Muscle of back (tissue), 13 donors: ENCODE measurements at places on chromosomes 5 and 9. TPM values are rescaled to one million over a fixed set of nuclear protein-coding genes. Genes with fewer than 3 reads are reported as not detected.
A peak's percentile ranks its signal among the peaks of the same experiment; 100 is the strongest.

DNA sequence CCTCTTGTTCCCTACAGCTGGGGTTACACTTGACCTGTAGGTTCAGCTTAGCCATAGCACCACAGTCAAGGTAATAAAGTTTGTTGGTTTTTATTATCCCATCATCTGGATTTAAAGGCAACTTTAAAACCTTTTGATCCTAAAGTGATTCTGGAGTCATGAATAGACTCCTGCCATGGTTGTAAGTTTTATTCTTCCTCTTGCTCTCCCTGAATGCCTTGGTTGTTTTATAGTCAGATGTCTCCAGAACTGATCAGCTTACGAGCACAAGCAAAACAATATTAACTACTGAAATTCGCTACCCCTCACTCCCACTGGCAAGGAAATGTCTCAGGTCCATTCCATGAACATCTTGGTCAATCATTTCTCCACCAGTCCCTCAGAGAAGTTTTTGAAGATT is 1328.6 kb downstream of the PTPRD start:
- no peak for DNase-seq

TAF11L10 gene
- polyA plus RNA-seq: not detected

ZNG1E gene
- polyA plus RNA-seq: 37.4 TPM

DNA sequence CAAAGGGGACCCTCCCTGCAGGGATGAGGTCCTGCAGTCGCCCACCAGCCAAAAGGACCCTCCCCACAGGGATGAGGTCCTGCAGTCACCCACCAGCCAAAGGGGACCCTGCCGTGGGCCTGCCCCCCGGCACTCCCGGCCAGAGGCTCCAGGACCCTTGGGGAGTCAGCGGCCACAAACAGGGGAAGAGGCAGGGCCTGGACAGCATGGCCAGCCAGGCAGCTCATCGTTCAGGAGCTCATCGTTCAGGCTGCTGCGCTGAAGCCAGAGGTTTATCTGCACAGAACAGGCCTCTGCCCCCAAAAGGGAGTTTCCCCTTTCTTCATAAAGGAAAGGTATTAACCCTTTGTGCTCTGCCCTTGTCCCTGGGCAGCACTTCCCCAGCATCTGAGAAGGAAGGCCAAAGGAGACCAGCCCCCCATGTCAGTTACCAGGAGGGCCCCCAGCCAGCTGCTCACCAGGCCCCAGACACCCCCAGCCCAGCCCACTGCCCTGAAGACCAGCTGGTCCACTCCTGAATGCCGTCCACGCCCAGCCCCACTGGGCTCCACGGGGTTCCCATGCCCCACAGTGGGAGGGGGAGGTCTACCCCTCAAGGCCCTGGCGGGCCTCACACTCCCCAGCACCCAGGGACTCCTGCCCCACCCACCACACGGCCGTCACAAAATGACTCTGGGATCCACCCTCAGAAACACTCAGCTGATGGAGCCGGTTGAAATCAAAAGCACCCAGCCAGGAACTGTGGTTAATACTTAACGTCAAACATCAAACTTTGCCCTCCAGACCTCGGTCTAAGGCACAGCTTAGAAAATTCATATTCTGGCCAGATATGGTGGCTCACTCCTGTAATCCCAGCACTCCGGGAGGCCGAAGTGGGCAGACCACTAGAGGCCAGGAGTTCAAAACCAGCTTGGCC is 6.3 kb downstream of the SLC12A7 start:
- peak; percentile 60 for DNase-seq

- no peak for DNase-seq
Observed at GRCh38 chr9:93037476-93037971, 21.0 kb upstream of the SUSD3 start.

DNA sequence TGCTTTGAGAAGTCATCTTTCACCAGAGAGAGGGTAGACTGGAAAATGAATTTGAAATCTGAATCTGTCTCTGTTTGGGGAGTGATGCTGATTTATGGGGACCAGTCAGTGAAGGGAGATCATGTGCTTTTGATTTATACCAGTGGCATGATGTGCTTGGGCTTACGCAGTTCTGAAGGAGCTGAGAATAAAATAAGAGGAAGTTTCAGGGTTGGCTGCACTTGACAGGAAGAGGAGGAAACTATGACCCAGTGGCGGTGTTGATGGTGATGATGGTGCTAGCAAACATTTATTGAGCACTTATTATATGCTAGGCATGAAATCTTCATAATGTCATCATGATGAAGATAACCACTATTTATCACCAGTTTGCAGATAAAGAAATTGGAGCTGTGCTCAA is 136.4 kb upstream of the GLRA1 start:
- DNase-seq: no peak

FOXD1 gene
- 1.0 TPM for polyA plus RNA-seq

LHX3 gene
- polyA plus RNA-seq: 0.28 TPM

DNA sequence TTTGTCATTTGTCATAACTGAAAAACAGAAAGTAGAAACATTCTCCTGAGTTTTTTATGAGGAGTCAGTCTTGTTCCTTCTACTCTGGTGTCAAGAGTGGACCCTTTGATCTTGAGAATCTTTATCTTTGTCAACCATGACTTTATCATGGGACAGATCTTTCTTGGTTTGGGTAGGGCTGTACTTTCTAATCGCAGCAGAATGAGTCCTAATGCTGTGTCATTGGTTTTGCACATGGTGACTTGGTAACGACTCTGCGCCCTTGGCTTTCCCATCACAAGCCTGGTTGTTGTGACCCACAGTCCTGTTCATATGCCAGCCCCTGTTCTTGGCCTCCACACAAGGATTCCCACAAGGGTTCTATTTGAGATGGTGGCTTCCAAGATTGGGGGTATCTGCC is 45.6 kb downstream of the AOPEP start:
- no peak for DNase-seq

GRCh38 chr5:118778941-118779340 is 209.4 kb downstream of the DTWD2 start:
- DNase-seq: no peak

GRCh38 chr9:127574072-127574993 is 37.7 kb upstream of the STXBP1 start:
- DNase-seq: no peak

C5orf58 gene
- 0.58 TPM for polyA plus RNA-seq
